RPMI7951 (cell line): ENCODE measurements at places on chromosomes 6 and 20. TPM values are rescaled to one million over a fixed set of nuclear protein-coding genes. Genes with fewer than 3 reads are reported as not detected.

Gene MATN4
- 0.10 TPM in 1 of 2 replicates, not detected in the other for total RNA-seq

DNA sequence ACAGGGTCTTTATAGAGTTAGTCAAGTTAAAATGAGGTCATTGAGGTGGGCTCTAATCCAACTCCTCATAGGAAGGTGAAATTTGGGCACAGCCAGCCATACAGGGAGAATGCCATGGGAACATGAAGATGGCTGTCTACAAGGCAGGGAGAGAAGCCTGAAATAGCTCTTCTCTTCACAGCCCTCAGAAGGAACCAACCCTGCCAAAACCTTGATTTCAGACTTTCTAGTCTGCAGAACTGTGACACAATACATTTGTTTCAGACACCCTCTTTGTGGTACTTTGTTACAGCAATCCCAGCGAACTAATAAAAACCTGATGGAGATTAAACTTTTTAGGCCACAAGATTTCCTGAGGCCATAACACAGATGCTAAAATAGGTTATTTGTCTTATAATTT is 43.1 kb upstream of the HECA start:
- peak; percentile 19 for DNase-seq

Gene IL17A
- 0.10 and 0.12 TPM in 2 replicates for total RNA-seq

DNA sequence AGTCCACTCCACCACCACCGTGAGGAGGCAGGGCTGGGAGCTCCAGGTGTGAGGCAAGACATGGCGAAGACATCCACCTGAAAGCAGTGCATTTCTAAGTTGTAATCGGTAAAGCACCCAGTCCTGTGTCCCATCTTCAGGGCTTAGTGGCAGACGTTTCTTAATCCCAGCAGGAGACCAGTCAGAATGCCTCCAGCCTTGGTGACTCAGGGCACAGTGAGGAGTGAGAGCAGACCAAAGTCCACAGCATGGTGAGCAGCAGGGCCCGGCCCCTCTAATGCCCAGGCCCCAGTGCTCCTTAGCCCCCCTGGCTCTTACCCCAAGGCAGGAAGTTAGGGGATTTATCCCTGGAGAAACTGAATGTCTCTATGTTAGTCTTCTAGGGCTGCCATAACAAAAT is 183.9 kb downstream of the SYNDIG1 start:
- DNase-seq, result peak; percentile 83

Gene TBC1D32
- 6.5 and 10.8 TPM in 2 replicates for total RNA-seq

- DNase-seq, result no peak
Measured at GRCh38 chr6:11404838-11405237, 132.7 kb upstream of the TMEM170B start.

Gene ZFP57
- not detected in 2 replicates for total RNA-seq

GRCh38 chr6:161850562-161850961 is 576.7 kb upstream of the AGPAT4 start:
- DNase-seq, result no peak

DNA sequence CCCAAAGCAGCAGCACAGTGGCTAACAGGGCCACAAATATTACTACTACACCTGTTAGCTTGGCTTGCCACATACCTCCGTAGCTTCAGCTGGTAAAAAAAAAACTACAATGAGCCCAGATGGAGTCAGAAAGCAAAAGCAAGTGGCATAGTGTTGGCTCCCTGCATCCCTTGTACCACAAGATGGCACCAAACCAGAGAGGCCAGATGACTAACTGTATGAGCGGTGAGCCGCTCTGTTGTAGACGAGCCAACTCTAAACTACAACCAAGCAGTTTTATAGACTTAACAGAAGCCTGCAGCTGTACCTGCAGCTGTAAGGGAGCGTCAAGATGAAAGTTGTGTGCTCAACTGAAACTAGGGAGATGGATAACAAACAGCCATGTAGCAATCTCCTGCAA is 84.5 kb upstream of the MCHR2 start:
- DNase-seq, result peak; percentile 63

DNA sequence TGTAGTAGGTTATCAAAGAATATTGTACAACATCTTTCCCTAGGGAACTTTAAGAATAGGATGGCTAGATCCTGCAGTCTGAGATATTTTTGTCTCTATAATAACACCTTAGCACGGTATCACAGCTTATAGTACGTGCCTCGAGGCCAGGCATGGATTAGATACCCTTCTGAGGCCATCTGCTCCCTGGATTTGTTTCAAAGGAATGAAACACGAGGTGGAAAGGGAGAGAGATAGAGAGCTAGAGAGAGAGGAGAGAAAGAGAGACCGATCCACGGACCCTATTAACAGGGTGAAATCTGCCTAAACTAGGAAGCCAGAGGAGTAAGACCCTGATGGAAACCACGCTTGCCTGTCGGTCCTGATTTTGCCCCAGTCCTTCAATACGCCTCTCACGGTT is 92.5 kb downstream of the CD83 start:
- no peak for DNase-seq

GRCh38 chr6:170306324-170307079 is at the start of gene FAM120B:
Gene FAM120B (plus strand): TSS chr6:170306758. CDS start chr6:170317391, 10,633 bp downstream.
- peak; percentile 95 for DNase-seq

GRCh38 chr20:16711661-16712258 is 18.1 kb upstream of the SNRPB2 start:
- no peak for DNase-seq

DNA sequence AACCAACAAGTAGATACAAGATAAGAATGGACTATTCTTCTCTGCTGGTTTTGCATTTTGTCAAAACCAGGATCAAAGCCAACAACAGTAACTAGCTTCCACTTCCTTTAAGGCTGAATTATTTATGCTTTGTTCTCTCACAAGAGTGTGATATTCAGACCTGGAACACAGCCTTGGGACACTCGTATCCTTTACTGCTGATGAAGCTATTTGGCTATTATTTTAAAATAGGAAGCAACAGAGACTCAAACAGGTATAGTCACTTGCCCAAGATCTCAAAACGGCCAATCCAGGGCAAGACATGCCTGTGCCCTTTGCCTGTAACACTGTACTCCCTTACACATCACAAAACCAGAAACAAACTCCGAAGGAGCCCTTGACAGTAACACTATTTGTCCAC is 19.9 kb downstream of the SPTLC3 start:
- DNase-seq, result peak; percentile 35

Gene ADAM33
- 3.0 and 3.6 TPM in 2 replicates for total RNA-seq

Gene ARHGAP40
- total RNA-seq, result 0.10 TPM in 1 of 2 replicates, not detected in the other

GRCh38 chr6:160132297-160132637 is 10.7 kb downstream of the SLC22A1 start:
- no peak for DNase-seq

DNA sequence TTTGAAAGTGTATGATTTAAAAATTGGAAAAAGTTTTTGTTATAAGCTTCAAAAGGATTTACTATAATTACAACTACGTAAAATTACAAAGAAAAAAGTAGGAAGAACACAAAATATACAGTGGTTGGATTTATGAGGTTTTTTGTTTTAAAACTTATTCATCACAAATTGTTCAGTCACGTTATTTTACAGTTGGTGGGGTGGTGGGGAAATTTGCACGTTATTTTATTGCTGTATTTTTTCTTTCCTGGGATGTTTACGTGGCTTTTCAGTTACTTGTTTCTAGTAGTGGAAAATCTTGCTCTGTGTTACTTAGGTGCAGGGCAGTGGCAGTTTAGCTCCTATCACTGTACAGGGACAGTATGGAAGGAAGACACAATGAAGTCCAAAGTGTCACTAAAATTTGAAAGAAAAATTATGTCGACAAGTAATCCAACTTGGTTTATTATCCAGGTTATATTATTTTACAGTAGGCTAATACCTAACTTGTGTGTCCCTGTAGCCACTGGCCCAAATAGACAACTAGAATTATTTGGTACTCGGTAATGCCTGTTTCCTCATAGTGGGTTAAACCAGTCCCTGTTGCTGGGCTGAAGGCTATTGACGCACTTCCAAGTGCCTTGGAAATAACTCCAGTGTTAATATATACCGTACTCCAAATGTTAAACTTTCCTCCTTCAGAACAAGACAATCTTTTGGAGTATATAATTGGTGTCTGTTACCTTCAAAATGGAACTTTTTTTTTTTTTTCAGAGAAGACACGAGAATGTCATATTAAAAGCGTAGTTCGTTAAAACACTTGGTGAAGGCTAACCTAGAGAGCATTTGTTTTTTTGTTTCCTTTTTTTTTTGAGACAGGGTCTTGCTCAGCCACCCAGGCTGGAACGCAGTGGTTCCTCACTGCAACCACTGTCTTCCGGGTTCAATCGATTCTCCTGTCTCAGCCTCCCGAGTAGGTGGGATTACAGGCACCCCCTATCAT is 4.6 kb downstream of the JARID2 start:
- no peak for DNase-seq

Gene CTSZ
- total RNA-seq, result 385 and 586 TPM in 2 replicates

Gene TRIM40
- total RNA-seq, result not detected in 2 replicates

DNA sequence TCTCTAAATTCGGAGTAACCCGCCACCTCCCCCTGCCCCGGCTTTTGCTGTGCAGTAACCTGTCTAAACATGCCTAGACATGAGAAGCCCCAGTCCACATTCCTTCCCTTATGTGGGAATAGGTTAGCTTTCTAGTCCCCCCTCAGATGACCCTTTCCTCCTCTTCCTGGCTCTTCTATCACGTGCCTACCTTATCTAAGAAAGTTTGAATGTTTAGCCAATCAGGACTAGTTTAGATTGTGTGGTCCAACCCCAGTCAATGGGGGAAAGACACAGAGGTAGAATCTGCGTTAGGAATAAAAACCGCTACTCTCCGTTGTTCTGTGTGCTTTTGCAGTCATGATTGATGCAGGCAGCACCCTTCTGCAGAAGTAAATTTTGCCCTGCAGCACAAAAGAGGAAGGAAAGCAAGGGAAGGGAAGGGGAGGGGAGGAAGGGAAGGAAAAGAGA is 69.0 kb upstream of the CD93 start:
- no peak for DNase-seq

GRCh38 chr20:40706977-40707582 is 18.0 kb upstream of the MAFB start:
- peak; percentile 31 for DNase-seq

GRCh38 chr6:25670208-25670607 is 18.2 kb downstream of the SCGN start:
- DNase-seq, result no peak

GRCh38 chr6:167705211-167705750 is 121.4 kb upstream of the AFDN start:
- DNase-seq, result no peak

- no peak for DNase-seq
Measured at GRCh38 chr6:15689586-15690482, 27.0 kb upstream of the DTNBP1 start.

- DNase-seq, result no peak
Measured at GRCh38 chr6:112225691-112226090, 28.7 kb downstream of the LAMA4 start.

GRCh38 chr6:129251669-129252376 is 368.9 kb downstream of the LAMA2 start:
- peak; percentile 63 for DNase-seq

DNA sequence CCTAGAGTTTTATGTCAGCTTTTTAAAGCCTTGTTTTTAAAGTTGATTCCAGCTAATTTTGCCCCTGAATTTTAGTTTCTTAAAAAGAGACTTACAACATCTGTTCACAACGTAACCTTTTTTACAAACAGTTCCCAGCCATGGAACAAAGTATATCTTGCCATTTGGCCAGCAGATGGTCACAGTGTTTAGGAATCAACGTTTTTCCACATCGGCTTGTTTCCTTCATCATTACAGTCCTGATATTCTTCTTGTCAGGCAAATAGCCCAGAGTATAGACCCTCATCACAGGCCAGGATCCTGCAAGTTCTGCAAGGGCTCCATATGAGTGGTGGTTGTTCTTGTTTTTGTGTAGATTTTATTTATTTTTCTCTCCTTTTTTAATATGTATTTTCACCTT is 341.7 kb upstream of the HTR1E start:
- DNase-seq, result no peak

- DNase-seq, result no peak
Measured at GRCh38 chr20:33097001-33097400, 17.6 kb downstream of the BPIFB4 start.
